Epithelial cell of esophagus (primary cell): ENCODE measurements at places on chromosomes 1 and 21.

DNA sequence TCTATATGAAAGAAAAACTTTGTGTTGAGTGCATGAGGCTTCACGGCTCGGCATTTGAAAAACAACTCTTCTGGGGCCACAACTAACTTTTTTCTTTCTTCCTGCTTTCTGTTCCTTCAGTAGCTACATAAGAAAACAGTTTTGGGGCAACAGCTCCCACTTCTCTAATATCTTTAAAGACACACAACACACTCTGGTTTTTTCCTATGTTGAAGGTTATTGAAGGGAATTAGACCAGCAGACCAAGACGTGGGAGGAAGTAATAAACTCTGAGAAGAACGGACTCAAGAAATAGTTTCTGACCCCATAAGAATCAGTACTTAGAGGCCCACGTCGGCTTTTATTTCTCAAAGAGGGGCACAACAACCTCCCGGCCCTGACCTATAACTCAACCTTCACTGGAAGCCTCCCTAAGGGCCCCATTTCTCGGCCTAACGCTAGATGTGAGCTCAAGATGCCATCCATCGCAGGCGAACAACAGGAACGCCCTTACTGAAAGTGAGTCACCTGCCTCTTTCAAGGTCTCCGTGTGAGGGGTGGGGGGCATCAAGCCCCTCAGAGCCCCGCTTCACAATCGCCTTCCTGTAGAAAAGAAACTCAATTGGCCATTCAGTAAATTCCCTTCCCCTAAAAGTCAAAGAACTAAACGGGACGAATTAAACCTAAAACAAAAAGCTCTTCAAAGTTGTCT lies 844 bp downstream of the ZMYM6 start:
- DNase-seq = peak; percentile 62

DNA sequence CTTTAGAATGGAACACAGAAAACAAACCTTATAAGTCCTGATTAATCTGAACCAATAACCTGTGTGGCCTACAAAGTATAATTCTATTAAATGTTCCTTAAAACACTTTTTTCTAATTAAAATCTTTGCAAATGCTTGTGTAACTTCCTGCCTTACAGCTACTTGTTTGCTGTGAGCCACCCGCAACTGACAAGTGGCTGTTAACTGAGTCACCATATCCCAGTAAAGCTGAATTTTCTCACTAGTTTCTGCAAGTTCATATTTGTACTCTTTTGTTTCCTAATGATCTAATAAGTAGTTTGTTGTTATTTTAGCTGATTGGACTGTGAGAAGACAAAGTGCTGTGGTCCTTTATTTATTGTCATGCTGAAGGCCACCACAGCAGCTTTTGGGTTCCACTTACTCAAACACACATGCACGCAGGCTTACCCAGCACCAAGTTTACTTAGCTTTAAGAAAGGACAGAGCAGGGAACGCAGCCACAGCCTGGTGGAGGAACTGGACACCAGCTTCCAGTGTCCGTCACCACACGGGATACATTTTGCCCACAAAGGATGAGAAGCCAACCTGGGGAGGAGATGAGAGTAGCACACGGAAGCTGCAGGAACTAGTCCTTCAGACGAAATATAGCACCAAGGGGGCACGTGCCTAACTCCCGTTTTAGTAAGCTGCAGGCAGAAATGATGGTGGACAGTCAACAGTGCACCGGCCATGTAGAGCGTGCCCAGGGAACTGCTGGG lies 47.8 kb downstream of the LCA5L start:
- DNase-seq = peak; percentile 74

DNA sequence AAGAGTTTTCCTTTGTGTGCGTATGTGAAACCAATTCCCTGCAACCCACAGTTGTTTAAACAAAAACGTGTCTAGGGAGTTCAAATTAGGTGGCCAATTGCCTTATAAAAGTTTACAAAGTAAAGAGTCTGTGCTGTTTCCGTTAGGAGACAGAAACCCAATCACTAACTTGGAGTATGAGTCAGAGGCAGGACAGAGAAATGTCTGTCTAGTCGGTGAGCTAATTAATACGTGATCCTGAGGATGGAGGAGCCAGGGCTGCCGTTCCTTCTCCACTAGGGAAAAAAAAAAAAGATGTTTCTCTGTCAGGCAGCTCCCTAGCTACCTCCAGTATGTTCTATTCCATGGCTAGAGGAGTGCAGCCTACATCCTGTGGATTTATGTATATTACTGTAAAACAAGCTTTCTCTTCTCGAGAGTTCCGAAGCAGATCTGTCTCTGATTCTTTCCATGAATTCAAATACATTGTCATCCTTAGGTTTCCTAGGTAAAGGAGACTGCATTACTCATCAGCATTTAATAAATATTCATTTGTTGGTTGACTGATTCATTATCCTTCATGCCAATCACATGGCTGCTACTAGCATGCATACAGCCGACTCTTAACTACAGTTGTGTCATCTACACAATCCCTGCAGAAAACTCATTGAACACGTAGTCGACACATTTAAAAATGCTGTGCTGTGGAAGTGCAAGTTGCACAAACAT lies 430.6 kb downstream of the KIF26B start:
- DNase-seq = peak; percentile 9

- no peak for DNase-seq
These were observed 174.2 kb downstream of the TNR start for GRCh38 chr1:175569117-175569743.

DNA sequence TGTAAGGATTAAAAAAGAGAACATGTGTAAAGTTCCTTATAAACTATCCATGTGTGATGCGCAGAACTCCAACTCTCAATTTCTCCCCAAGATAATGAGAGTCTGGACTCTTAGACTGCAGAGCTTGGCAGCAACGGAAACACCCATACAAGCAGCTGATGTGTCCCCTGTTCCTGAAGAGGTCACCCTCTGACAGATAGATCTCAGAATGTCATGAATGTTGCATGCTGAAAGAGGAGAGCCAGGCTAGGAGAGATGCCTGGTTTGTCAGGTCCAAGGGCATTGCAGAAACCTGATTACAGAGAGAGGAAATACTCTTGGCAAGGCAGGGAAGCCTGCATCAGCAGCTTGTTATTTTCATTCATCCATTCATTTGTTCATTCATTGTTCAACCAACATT lies 24.2 kb downstream of the MTARC1 start:
- DNase-seq = no peak

- no peak for DNase-seq
These were observed 17.2 kb upstream of the PSMA5 start for GRCh38 chr1:109443476-109443875.

DNA sequence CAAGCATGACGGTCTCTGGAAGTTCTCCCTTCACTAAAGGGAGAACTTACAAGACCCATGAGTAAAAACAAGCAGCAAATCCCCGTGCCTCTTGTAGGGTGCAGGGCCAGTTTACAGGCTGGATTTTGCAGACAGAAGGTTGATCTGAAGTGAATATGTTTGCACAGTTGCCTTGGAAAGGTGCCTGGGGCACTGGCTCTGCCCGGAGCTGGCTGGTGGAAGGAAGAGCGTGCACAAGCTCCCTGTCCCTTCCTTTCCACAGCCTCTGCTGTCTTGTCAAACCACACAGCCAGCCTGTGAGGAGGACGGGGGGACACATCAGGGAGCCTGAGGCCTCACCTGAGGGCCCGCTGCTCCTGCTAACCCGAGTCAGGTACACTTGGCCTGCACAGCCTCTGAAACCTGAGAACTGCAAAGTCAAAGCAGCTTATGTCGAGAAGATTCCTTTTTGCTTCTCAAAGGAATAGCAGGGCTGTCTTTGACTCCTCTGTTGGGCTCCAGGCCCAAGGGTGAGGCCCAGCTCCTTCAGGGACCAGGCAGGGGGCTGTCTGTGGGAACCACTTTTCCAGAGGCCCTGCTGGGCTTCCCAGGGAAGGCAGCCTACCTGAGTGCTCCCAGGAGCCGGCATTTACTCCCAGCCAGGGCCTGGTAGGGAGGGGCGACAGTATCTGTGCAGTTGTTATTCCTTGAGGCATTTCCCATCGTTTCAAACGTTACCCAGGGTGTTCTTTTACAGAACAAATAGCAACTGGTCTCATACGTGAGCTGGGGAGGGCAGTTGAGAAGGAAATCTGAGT lies 251.5 kb downstream of the SIPA1L2 start:
- DNase-seq = no peak

- no peak for DNase-seq
These were observed 150.0 kb upstream of the APP start for GRCh38 chr21:26320596-26320995.

GRCh38 chr1:9903801-9904527 lies 6.1 kb downstream of the CTNNBIP1 start:
- DNase-seq = no peak

DNA sequence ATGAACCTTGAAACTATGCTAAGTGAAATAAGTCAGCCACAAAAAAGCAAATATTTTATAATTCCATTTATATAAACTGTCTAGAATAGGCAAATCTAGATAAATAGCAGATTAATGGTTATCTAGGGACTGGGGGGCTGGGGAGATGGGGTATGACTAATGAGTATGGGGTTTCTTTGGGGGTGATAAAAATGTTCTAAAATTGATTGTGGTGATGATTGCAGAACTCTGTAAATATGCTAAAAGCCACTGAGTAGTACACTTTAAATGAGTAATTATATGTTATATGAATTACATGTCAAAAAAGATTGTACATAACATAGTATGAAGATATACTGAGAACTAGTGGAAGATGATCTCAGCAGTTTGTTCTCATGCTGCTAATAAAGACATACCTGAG lies 675.0 kb downstream of the KIF26B start:
- no peak for DNase-seq

DNA sequence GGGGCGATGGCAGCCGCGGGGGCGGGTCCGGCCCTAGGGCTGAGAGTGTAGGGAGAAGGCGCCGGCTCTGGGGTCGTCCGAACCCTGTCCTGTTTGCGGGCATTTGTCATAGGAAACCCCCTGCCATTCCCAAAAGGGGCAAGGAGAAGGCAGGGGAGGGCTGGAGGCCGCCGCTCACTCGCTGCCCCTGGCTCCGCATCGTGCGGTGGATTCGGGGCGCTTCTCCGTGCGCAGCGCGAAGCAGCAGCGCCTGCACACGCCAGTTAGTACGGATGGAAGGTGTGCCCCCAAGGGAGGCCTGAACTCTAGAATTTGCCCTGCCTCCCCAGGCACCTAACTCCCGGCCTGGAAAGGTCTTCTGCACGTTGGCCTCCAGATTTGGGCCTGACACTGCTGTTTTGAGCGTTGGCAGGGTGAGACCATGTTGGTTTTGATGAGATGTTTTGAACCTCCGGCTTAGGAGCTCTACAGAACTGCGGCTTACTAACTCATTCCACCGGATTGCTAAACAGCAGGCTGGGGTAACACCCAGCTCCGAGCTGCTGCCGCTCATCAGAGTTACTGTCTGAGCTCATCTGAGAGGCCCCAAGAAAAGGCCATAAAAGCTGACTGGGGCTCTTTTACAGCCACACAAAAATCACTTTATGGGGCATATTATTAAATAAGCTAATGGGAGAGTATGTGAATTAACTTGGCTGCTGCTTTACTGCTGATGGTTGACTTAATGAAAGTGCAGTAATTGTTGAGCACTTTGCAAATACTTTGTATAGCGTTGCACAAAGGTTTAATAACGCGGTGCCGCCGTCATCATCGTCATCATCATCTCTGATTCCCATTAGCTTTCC lies 987 bp downstream of the GPR137B start:
- DNase-seq = peak; percentile 80

- no peak for DNase-seq
These were observed 30.4 kb upstream of the C1orf198 start for GRCh38 chr1:230898748-230899147.

DNA sequence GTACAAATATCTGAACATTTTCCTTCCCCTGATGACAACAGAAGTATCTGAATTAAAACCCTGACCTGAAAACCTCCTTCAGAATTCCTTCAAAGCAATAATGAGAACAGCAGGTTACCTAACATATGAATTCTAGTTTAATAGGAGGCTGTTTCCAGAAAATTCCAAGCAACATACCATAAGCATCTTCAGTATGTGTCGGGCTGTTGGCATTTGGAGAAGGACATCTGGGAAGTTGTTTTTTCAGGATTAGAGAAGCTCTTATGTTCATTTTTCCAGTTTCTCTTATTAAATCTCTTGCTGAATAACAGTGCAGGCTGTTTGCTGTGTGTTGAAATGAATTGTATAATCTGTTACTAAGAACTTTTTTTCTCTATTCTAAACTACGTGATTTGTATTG lies 101.5 kb downstream of the PLA2G4A start:
- no peak for DNase-seq

GRCh38 chr1:202266061-202266765 lies 72.6 kb downstream of the LGR6 start:
- no peak for DNase-seq

DNA sequence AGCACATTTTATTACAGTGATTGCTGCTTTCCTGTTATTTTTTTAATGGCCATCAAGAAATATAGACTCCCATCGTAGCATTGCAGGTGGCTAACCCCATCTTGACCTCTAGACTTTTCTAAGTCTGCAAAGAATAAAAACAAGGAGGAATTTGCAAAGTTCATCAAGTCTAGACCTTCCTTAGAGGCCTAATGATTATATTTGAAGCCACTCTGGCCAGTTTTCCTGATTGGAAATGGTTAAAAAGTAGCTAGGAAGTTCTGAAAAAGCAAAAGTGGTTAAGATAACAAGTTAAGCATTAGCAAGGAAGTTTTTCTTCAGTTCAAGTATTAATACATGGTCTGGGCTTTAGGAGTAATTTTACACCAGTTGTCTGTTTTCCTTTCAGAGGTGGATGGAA lies 16.7 kb upstream of the KCNJ15 start:
- DNase-seq = no peak

DNA sequence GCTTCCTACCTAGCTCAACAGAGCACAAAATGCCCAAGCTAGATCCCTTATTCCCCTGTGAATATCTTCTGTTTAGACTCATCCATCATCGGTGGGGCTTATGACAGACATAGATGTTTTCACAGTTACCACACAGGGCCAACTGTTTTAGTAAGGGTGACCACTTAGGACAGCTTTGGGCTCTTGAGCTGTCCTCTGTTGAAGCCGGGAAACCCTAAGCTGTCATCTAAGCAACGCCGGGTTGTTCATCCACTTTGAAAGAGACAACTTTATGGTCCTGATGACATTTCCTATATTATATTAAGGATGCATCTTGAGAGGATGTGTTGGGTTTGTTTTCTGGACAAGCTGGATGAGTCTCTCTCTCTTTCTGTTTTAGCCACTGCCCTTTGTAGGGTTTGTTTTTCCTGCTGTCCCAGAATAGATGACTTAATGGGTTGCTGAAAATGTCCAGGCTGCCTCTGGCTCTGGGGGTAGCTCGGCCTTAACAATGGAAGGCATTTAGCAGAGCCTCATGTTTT lies 110.5 kb upstream of the UBE2U start:
- DNase-seq = no peak

- peak; percentile 70 for DNase-seq
These were observed 14.8 kb downstream of the VPS13D start for GRCh38 chr1:12244585-12244984.
